Calu3 (cell line): ENCODE measurements at places on chromosomes 13 and 19.

DNA sequence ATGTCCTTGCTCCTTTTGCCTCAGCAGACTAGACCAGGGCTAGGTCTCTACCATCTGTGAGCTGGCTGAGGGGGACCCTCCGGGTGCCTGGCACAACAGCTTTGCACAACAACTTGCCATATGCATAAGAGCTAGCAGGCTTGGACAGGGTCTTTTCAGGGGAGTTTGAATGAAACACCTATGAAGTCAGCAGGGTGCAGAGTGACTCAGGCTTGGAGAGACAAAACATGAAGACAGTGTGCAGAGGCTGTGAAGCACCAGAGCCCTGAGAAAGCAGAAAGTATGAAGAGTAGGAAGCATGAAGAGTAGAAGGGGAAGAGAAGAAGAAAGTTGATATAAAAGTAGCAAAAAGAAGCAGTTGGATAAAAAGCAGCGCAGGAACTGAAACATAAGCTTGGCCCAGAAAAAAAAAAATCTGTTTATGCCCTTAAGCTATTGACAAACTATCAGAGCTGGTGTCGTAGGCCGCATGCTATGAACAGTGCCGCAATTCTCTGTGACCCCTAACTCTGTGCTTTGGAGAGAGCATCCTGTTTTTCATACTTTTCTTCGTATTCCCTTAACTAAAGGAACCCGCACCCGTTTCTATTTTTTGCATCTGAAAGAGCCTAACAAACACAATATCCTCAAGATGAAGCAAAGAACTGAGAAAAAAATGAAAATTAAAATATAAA is 52.7 kb upstream of the FAM216B start:
- DNase-seq: no peak

GRCh38 chr13:110509971-110510786 is 51.3 kb downstream of the RAB20 start:
- DNase-seq: no peak

DNA sequence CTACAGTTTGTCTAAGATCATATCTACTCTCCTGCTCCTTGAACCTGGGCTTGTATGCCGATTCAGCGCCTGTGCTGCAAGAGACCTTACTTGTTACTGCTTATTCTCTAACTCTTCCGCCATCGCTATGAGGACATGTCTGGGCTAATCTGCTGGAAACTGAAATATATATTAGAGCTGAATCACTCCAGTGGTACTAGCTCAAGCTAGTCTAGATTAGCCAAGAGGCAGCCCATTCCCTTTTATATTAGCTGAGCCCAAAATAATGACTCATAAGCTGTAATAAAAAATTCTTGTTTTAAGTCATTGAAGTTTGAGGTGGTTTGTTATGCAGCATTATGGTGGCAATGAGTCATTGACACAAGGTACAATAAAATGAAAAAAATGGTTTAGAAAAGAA is 52.8 kb downstream of the SLC6A16 start:
- DNase-seq: no peak

DNA sequence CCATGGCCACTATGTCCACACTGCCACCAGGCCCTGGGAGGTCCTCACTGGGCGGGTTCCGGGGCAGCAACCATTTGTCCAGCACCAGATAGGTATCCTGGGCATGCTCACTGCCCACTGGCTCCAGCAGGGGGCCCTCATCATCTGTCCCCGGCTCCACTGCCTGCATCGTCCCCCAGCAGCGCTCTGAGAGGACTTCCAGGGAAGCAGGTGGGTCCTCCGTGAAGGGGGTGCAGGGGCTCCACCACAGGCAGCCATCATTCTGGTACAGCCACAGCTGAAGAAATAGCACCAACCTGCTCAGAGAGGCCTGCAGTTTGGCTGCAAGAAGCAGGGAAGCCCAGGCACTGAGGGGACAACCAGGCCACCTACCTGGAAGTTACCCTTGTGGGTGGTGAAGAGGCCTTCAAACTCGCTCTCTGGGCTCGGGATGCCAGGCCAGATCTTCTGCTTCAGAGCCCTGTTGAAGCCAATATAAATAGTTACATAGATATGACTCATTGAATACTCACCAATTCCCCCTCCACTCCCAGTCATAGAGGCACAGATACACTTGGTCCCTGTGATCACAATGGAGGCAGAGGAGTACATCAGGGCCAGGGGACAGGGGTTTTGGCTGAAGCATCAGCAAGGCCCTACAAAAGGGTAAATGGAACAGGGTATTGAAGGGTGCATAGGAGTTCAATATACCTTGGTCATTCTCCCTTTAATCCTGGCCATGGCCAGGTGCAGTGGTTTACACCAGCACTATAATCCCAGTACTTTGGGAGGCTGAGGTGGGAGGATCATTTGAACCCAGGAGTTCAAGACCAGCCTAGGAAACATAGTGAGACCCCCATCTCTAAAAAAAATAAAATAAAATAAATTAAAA is 4.1 kb downstream of the SWSAP1 start:
- peak; percentile 45 for DNase-seq

DNA sequence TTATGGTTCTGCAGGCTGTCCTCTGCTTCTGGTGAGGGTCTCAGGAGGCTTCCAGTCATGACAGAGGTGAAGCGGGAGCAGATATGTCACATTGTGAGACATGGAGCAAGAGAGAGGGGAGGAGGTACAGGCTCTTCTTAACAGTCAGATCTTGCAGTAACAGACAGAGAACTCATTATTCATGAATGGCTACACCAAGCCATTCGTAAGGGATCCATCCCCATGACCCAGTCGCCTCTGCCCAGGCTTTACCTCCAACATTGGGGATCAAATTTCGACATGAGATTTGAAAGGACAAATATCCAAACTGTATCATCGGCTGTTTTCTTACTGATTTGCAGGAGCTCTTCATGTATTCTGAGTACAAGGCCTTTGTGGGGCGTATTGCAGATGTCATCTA is 21.7 kb downstream of the ZNF507 start:
- DNase-seq: no peak

GRCh38 chr13:31970231-31970930 is 61.2 kb upstream of the FRY start:
- DNase-seq: no peak

DNA sequence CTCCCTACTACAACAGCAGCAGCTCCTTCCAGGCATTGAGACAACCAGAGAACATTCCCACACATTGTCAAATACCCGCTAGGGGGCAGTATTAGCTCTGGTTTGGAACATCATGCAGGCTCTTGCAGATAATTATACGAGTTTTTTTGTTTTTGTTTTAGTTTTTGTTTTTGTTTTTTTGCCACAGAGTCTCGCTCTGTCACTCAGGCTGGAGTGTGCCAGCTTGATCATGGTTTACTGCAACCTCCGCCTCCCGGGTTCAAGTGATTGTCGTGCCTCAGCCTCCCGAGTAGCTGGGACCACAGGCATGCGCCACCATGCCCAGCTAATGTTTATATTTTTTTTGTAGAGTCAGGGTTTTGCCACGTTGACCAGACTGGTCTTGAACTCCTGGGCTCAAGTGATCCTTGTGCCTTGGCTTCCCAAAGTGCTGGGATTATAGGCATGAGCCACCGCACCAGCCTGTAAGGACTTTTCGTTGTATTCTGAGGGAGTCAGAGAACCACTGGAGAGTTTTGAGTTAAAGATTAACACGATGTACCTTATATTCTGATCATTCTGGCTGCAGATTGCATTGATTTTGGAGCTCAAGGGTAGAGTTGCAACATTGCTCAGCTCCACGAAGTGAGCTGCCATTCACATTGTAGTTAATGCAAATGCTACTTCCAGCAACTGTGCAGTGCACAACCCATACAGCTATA is 41.7 kb upstream of the CEACAM20 start:
- peak; percentile 86 for DNase-seq
